ENCODE measurements at places on chromosomes 4 and X. TPM values are rescaled to one million over a fixed set of nuclear protein-coding genes. Genes with fewer than 3 reads are reported as not detected.

GRCh38 chr4:72110886-72111285, 79.1 kb downstream of the NPFFR2 start:
- no peaks in the 10 kb centered on the region for H3K4me1 ChIP-seq
- H3K36me3 ChIP-seq, result no peaks in the 10 kb centered on the region
- no peak overlapping the region for H3K4me3 ChIP-seq
- no peaks in the 10 kb centered on the region for H3K27me3 ChIP-seq

The C4orf51 gene
- total RNA-seq, result not detected

GRCh38 chrX:30592831-30593230, 15.3 kb upstream of the TASL start:
- no peaks in the 10 kb centered on the region for H3K27me3 ChIP-seq
- H3K36me3 ChIP-seq, result no peaks in the 10 kb centered on the region
- DNase-seq, result no peak
- H3K27ac ChIP-seq, result no peak overlapping the region
- H3K4me1 ChIP-seq, result peaks cover 16% of the 10 kb centered on the region
- no peak overlapping the region for H3K4me3 ChIP-seq

DNA sequence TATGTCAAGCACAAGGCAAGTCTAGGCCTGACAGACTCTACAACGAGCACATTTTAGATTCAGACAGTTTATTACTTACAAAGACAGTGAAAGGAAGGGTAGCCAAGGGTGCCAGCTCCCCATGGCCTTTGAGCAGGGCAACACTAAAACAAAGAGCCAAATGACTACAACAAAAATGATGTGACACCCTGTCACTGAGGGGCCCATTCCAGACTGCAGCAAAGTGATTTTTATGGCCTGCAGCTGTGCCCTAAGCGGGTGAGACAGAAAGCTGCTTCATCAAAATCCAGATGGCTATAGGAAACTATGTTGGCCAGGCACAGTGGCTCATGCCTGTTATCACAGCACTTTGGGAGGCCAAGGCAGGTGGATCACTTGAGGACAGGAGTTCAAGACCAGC, 13.4 kb upstream of the RP2 start:
- H3K27ac ChIP-seq, result no peak overlapping the region
- H3K27me3 ChIP-seq, result no peaks in the 10 kb centered on the region
- DNase-seq, result no peak
- no peaks in the 10 kb centered on the region for H3K36me3 ChIP-seq
- no peaks in the 10 kb centered on the region for H3K4me1 ChIP-seq

DNA sequence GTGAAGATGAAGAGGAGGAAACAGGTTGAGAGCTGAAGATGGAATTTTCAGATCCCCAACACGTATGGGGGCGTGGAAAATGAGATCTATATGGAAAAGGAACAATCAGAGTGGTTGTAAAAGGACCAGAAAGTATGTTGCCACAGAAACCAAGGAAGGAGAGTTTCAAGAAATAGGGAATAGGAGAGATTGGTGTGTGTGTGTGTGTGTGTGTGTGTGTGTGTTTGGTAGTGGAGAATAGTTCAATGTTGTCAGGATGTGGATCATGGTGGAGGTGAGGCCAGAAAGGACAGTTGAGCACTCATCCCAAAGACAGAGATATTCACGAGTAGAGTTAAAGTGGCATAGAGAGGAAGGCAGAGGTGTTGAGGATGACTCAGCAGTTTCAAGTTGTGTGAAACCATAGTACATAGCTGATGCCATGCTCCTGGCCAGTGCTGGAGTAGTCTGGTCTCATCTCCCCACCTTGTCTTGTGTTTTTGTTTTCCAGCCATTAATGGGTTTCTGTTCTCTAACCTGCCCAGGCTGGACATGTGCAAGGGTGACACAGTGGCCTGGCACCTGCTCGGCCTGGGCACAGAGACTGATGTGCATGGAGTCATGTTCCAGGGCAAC, 36.1 kb downstream of the HEPH start:
- peaks cover 20% of the 10 kb centered on the region for H3K4me1 ChIP-seq
- H3K27me3 ChIP-seq, result peaks cover 9% of the 10 kb centered on the region
- H3K27ac ChIP-seq, result peak overlapping the region; percentile 48
- no peak for DNase-seq
- H3K4me3 ChIP-seq, result no peak overlapping the region
- no peaks in the 10 kb centered on the region for H3K36me3 ChIP-seq

DNA sequence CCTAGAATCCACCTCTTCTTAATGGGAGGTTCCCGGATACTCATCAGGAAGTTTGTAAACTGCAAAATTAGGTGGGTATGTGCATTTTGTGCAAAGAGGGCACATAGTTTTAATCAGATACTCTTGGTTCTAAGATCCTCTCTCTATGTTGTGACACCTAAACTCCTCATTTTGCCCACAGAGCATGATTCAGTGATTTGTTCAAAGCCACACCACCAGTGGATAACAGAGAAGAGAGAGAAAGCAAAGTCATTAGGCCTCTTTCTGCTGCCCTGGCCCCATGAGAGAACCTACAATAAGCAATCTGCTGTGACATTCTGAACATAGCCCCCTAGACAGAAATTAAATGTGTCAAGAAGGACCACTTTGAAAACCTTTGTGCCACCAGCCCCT, 72.3 kb upstream of the STIM2 start:
- no peak overlapping the region for H3K4me3 ChIP-seq
- H3K27ac ChIP-seq, result no peak overlapping the region
- H3K36me3 ChIP-seq, result no peaks in the 10 kb centered on the region
- H3K4me1 ChIP-seq, result peaks cover 10% of the 10 kb centered on the region
- no peaks in the 10 kb centered on the region for H3K27me3 ChIP-seq

Measured in activated CD8-positive, alpha-beta T cell treated with anti-CD3 and anti-CD28 coated beads, Interleukin-2, amount 10 ng/mL, durations not matched to agents 7 days and 5 days (primary cell).